Hindlimb muscle (tissue), 1 donor: ENCODE measurements at places on chromosomes 11 and 22. TPM values are rescaled to one million over a fixed set of nuclear protein-coding genes. Genes with fewer than 3 reads are reported as not detected.

TNNT3 gene
- 8,959 TPM for polyA plus RNA-seq

GRCh38 chr11:86917589-86917988 is 37.6 kb downstream of the FZD4 start:
- DNase-seq, result no peak

DNA sequence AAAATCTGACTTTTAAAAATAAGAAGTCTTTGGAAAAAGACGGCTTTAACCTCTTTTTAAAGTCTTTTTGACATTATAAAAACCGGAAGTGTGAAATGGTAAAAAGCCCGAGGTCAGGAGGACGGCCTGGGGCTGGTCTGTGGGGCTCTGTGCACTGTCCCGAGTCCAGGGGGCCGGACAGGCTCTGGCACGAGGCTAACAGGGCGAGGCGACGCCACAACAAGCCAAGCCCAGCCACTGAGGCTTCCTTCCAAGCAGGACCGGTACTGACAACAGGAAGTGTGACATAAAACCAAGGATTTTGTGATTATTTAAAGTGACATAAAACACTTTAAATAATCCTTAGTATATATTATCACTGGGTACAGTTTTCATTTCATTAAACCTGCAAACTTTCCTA is 39.2 kb downstream of the BRD1 start:
- DNase-seq, result no peak

DNA sequence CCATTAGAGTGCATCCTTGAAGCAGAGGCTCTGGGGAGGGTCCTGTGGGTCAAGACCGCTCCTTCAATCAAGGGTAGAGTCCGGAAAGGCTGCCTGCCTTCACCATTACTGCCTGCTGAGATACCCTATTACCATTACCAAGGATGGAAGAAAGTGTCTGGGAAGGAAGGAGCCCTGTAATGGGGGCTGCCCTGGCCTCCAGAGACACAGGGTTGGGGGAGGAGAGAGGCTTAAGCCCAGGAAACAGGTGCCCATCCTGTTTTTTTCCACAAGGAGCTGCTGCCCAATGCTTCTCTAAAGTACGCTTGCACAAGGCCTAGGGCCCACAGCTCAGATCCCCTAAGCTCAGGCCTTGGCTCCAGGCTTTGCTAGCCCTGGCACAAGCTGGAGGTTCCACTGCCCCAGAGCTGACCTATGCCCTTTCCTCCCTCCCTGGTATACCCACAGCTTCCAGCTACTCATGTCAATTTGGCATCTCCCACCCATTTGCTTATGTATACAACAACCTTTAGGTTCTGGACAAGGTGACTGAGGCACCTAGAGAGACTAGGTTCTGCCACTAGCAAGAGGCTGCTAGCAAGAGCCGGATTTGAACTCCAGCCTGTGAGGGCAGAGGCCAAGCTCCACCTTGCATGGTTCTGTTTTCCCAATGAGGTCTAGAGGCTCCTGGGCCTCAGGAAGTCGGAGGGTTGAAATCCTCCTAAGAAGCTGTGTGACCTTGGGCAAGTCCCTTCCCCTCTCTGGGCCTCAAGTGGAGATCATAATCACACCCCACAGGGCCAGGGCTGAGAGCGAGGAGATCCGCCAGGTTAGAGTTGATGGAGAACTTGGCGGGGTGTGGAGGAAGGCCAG is 1.5 kb upstream of the PLCB3 start:
- DNase-seq, result no peak

DNA sequence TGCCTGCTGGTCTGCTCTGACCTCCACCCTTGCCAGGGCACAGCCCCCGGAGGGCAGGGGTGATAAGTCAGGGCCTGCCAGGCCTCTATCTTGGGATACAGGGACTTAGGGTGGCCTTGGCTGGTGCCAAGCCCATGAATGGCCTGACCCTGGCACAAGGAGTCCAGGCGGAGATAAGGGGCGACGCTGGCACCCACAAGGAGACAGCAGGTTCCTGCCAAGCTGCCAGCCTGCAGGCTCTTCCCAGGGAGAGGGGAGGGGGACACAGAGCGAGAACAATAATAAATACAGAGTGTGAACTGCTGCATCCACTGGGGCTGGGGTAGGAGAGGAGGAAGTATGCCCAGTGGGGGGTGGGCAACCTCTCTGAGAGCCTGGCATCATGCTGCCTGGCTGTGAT is 978 bp downstream of the CSDC2 start:
- no peak for DNase-seq

DNA sequence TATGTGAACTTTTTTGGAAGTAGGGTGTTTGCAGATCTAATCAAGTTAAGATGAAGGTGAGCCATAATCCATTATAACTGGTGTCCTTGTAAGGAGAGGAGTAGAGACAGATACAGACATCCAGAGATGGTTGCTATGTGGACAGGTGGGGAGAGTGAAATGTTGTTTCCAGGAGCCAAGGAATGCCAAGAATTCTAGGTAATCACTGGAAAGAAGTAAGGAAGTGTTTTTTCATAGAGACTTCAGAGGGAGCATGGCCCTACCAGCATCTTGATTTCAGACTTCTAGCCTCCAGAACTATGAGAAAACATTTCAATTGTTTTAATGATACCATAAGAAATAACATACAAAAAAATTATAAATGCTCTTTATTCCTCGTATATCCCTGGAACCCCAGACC is 320.5 kb upstream of the ANO3 start:
- DNase-seq, result no peak
